ENCODE measurements at places on chromosomes 12 and 14.

DNA sequence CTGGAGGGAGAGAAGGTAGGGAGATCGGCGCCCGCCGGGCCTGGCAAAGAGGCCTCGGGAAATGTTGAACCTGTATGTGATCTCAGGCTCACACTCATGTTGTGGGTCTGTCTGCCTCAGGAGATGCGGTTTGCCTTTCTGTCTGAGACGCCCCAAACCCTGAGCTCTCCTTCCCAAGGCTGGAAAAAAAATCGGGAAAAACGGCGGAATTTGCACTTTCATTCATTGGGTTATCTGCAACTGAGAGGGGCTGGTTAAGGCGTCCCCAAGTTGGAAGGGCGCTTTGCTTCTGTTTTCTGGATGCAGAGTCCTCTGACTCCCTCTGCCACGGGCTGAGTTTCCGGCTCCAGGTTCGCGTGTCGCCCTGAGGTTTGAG is 5.0 kb upstream of the HOXC9 start:
- DNase-seq, result peak; percentile 42

DNA sequence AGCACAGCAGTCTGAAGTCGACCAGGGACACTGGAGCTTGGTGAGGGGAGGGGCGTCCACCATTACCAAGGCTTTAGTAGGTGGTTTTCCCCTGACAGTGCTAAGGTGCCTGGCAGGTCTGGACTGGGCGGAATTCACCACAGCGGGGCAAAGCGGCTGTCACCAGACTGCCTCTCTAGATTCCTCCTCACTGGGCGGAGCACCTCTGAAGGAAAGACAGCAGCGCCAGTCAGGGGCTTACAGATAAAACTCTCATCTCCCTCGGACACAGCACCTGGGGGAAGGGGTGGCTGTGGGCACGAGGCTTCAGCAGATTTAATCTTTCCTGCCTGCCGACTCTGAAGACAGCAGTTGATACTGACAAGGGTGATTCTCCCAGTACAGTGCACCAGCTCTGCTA is 39.1 kb downstream of the DDHD1 start:
- DNase-seq, result no peak

DNA sequence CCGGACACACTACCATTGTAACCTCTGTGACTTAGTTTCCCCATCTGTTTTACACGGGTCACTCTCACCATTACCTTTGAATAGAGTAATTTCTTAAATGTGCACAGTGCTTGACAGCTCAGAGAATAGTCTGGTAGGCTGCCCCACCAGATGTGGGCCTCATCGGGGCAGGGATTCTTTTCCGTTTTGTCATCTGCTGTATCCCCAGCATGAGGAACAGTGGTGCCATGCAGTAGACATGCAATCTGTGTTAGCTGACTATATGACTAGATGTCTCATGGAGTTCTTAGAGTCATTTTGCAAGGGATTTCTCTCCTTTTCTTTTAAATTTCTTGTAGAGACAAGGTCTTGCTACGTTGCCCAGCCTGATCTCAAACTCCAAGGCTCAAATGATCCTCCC is 44.9 kb upstream of the PLEKHG3 start:
- DNase-seq, result no peak

DNA sequence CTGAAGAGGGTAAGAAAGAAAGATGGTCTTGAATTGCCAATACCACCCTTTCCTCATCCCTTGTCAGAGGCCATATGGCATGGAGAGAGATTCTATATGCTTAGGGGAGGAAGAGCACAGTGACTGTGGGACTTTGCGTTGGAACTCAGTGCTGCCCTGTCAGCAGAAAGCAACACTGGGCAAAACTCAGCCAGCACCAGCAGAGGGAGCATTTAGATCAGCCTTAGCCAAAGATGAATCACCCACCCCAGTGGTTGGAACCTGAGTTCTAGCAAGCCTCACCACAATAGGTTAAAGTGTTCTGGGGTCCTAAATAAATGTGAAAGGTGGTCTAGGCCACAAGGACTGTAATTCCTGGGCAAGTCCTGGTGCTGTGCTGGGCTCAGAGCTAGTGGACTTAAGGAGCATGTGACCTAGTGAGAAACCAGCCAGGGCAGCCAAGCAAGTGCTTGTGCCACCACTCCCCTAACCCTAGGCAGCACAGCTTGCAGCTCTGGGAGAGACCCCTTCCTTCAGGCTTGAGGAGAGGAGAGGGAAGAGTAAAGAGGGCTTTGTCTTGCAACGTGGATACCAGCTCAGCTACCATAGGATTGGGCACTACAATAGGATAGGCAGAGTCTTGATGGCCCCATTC is 11.4 kb upstream of the BCAT1 start:
- DNase-seq, result no peak

GRCh38 chr12:56223571-56224101 is 506 bp upstream of the NABP2 start:
- DNase-seq, result no peak

DNA sequence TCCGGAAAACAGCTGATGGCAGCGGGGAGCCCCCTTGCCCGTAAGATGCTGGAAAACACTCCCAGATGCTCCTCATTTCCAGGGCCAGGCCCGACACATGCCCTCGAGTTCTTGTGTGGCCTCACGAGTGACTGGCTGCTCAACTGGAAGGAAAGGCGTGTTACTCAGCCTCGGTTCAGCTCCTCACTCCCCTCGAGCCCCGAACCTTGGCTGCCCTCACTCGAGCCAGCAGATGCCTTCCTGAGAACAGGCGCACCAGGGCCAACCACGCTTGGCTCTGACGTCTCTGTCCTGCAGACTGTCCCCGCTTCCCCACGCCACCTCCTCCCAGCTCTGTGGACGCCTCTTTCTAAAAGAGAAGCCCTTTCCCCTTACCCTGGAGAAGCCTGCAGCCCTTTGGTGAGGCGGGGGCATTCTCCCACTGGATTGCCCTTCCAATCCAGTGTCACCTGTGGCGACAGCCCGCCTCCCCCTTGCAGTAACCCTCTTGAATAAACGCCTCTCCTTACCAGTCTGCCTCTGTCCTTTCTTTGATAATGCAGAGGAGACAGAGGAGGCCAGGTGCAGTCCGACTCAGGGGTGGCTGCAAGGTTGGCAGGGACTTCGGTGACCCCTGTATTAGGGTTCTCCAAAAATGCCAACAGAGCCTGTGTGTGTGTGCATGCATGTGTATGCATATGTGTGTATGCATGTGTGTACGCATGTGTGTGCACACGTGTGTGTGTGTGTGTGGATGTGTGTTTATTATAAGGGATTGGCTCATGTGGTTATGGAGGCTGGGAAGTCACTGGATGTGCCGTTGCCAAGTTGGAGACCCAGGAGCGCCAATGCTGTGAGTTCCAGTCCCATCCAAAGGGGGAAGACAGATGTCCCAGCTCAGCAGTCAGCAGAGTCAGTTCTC is 166.3 kb downstream of the KIF26A start:
- DNase-seq, result no peak

DNA sequence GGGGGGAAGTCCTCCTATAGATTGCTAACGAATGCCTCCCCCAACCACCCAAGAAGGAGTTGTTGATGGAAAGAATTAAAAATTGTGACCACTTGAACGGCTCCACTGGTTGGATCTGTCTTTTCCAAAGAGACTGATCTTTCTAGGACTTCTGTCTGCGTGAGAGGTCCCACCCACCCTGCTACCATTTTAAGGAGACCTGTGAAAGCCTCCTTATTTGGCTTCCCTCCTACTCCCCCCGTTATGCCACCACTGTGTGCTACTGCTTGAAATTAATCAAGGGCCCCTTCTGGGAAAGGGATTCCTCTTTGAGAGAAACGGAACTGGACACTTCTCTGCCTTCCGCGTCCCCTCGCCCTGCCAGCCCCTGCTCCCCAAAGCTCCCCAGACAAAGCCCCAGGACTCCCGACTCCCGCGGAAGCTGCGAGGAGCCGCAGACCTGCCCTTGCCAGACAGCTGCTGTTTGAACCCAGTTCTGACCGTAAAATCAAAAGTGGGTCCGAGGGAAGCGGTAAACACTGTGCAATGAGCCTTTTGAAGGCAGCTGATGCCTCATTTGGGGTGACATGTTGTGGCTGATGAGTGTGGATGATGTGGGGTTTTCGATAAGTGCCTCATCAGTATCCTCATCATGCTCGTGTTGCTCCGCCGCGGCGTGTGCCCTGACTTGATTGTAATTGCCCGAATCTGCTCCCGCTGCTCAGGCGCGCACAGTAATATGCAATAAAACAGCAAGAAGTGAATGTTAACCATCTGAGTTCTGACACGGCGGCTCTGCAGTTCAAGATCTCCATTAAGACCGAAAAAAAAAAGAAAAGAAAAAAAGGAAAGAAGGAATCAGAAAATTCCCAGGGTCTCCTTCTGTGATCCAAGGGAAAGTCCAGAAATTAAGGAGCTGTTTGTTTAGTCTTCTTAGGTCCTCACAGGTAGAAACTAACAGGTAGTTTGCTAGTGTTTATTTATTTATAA is 48.2 kb downstream of the MBIP start:
- no peak for DNase-seq

- no peak for DNase-seq
Observed at GRCh38 chr14:24809135-24809534, 175.1 kb upstream of the GZMB start.

DNA sequence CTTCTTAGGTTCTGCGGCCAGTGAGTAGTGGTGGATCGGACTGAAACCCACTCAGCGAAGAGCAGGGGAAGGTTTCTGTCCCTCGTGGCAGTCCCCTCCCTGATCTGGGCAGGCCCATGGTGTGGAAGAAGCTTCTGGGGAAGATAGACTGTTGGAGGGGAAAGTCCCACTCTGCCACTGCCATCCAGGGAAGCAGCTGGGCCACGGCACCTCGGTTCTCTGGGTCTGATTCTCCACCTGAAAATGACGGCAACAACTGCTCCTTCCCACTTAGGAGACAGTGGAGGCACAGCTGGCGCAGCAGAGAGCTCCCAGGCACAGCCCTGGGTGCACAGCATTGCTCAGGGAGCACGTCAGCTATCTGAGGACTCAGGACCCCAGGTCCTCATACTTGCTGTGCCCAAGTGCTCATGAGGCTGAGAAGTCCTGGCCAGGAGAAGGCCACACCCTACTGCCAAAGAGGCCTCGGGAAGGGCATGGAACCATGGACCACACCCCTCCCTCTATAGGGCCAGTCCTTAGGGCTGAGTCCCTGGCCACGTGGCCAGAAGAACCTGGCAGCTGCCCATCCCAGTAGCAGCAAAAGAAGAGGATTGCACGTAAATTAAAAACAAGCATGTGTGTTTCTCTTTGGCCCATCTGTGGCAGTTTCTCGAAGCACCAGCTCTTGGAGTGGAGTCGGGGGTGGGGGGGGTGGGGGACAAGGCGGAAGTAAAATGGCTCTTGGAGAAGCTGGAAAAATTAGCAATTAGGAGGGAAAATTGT is 85.3 kb upstream of the BCL11B start:
- no peak for DNase-seq

GRCh38 chr12:6451348-6452244 is at the start of gene TAPBPL:
Gene TAPBPL, plus strand, starts transcription at chr12:6452042. Its CDS starts 207 bp downstream, at chr12:6452249.
- DNase-seq, result peak; percentile 78

DNA sequence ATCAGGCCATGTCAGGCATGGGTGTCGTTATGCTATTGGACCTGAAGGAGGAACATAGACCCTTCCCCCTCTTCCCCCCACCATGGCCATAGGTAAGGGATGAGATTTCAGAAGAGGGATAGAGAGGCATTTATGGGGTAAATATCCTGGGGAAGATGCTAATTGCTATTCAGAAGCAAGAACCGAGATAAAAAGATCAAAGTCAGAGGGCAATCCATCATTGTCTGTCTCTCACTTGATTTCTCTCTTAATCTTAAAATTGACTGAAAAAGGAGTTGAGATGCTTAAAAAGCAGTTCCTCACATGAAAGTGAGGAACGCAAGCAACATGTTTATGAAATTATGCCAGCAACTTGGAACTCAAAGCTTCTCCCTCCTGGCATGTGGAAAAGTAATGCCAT is 212.0 kb downstream of the RPAP3 start:
- DNase-seq, result no peak

GRCh38 chr14:34684578-34684977 is 29.8 kb downstream of the CFL2 start:
- no peak for DNase-seq

DNA sequence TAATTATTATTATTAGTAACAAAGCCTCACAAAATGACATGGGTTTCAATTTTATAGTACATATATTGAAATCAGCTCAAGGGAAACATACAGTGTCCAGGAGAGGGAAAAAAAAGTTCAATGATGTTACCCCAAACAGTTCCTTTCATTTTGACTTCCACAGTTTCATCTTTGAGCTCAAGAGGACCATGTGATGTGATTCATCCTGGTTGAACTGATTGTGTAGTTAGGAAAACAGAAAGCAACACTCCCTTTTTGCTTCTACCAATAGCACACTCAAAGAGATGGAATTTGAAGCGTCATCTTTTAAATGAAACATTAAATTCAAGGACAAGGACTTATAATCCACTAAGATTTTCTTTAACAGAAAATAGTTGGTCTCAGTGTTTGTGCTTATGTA is 461.0 kb downstream of the FOXG1 start:
- no peak for DNase-seq

GRCh38 chr14:99529899-99530298 is 48.7 kb downstream of the CCNK start:
- DNase-seq, result no peak

DNA sequence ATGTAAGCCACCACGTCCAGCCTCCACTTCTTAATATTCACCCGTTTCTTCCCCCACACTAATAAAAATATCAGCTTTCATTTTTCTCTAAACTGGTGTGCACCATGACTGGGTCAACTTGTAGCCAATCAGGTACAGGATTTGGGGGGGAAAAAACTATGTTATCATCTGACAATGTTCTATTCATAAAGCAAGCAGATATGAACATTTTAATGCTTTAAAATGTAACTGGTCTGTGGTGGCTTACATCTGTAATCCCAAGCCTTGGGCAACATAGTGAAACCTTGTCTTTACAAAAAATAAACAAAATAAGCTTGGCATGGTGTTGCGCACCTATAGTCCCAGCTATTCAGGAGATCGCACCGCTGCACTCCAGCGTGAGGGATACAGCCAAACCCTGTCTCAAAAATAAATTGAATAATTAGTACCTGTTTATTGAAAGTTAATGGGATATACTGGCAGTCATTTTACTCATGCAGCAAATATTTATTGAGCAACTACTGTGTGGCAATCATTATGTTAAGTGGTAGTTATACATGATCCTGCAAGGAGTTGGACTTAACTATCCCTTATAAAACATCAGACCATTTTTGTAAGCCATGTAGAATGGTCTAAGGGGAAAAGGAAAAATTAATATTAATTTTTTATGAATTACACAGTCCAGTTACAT is 15.3 kb upstream of the ITPR2 start:
- DNase-seq, result no peak

DNA sequence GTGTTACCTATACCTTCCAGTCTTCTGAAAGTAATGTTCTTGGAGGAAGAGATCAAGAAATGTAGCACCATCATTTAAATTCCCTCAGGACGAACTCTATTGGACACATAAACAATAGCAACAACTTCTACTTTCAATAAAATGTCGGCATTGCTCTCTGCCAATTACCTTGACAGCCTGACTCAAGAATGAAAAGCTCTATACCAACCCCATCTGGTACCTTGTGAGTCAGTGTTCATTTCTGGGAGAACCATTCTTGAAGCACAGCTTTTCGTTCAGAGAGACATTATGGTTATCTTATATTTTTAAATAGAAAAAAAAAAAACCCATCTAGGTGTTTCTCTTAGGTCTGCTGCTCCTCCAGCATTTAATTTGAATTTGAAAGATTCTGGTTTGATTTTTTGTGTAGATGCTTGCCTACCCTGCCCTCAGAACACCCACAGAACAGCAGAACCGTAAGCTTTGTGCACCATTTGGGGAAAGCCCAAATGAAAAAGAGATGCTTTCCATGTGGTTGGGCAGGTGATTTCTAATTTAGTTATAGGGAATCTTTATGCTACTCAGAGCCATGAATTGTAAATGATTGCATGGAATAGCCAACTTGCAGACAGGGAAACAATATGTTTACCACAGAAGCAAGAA is 156.0 kb downstream of the SAMD4A start:
- no peak for DNase-seq
